ENCODE measurements at places on chromosomes 7 and 10. TPM values are rescaled to one million over a fixed set of nuclear protein-coding genes. Genes with fewer than 3 reads are reported as not detected.

DNA sequence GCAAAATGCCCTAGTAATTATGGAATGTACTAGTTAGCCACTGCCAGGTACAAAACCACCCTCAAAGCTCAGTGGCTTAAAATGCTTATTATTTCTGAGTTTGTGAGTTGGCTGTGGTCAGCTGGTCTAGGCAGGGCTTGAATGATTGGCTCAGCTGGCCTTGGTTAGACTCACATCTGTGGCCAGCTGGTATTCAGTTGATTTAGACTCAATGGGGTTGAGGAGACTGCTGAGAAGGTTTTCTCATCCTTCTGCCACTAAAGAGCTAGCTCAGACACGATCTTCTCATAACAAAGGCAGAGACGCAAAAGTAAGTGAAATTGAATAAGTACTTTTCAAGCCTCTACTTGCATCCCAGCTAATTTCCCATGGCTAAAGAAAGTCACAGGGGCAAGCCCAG is 57.1 kb upstream of the CYP2C18 start:
- H3K36me3 ChIP-seq = no peaks in the 10 kb centered on the region
- H3K27ac ChIP-seq = no peak overlapping the region
- no peak overlapping the region for H3K4me3 ChIP-seq
- DNase-seq = no peak
- no peaks in the 10 kb centered on the region for H3K4me1 ChIP-seq
- H3K27me3 ChIP-seq = peaks cover 11% of the 10 kb centered on the region

GRCh38 chr10:119135513-119135881 is 30.0 kb downstream of the SFXN4 start:
- H3K27me3 ChIP-seq = no peaks in the 10 kb centered on the region
- no peak for DNase-seq
- peaks cover 6% of the 10 kb centered on the region for H3K36me3 ChIP-seq
- peaks cover 42% of the 10 kb centered on the region for H3K4me1 ChIP-seq
- H3K4me3 ChIP-seq = peak overlapping the region; percentile 26

- no peak overlapping the region for H3K4me3 ChIP-seq
- no peaks in the 10 kb centered on the region for H3K4me1 ChIP-seq
- H3K27ac ChIP-seq = no peak overlapping the region
Observed at GRCh38 chr10:99784727-99785441, 2.4 kb downstream of the ABCC2 start.

GRCh38 chr10:91536733-91537132 is 96.1 kb downstream of the PPP1R3C start:
- peaks cover 4% of the 10 kb centered on the region for H3K36me3 ChIP-seq
- H3K4me3 ChIP-seq = no peak overlapping the region

GRCh38 chr7:34757570-34758110 is 99.6 kb downstream of the NPSR1 start:
- H3K4me3 ChIP-seq = no peak overlapping the region
- H3K27me3 ChIP-seq = peaks cover 38% of the 10 kb centered on the region
- H3K27ac ChIP-seq = no peak overlapping the region

DNA sequence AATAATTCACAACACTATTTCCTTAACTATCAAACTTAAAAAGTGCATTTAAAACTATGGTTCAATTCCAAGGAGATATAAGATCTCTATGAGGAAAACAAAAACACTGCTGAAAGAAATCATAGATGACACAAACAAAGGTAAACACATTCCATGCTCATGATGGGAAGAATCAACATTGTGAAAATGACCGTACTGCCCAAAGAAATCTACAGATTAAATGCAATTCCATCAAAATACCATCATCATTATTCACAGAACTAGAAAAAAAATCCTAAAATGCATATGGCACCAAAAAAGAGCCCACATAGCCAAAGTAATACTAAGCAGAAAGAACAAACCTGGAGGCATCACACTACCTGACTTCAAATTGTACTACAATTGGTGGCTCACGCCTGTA is 159.9 kb upstream of the EEPD1 start:
- H3K27me3 ChIP-seq = no peaks in the 10 kb centered on the region
- H3K36me3 ChIP-seq = no peaks in the 10 kb centered on the region
- no peak overlapping the region for H3K4me3 ChIP-seq
- no peak for DNase-seq

GRCh38 chr10:22713853-22714478 is 412 bp downstream of the PIP4K2A start:
- no peak for DNase-seq
- H3K27me3 ChIP-seq = no peaks in the 10 kb centered on the region
- H3K4me1 ChIP-seq = peaks cover 33% of the 10 kb centered on the region
- peak overlapping the region; percentile 37 for H3K27ac ChIP-seq
- peak overlapping the region; percentile 96 for H3K4me3 ChIP-seq

DNA sequence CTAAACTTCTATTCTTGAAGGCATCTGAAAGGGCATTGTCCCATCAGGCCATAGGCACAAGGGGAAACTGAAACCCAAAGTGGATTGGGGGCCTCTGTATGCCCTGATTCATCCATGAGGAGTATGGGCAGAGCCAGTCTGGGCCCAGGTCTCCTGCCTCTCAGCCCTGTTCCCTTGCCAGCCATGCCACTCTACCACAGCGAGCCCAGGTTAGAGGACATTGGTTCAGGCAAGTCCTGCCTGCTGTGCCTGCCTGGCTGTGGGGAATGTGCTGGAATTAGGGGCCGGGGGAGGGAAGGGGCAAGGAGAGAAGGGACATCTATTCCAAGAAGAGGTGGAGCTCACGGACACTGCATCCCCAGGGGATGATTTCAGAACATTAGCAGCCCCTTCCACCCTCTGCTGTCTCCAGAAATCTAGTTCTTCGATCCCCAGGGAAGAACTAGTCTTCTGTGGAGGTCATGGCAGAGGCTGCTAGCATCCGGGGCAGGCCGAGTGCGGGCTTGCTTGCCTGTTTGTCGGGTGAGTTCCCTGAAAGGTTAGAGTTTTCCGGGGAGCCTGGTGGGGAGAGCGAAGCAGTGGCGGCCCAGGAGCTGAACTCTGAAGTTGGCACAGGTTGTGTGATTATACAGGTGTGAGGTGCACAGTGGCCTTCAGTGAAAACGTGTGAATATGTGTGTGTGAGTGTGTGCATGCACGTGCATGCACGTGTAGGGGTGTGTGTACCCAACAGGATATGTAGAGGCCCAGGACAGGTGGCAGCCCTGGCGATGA is 37.8 kb downstream of the TBATA start:
- no peak overlapping the region for H3K27ac ChIP-seq
- peaks cover 18% of the 10 kb centered on the region for H3K27me3 ChIP-seq
- H3K4me1 ChIP-seq = peaks cover 7% of the 10 kb centered on the region
- no peak for DNase-seq
- H3K4me3 ChIP-seq = no peak overlapping the region
- peaks cover 2% of the 10 kb centered on the region for H3K36me3 ChIP-seq

DNA sequence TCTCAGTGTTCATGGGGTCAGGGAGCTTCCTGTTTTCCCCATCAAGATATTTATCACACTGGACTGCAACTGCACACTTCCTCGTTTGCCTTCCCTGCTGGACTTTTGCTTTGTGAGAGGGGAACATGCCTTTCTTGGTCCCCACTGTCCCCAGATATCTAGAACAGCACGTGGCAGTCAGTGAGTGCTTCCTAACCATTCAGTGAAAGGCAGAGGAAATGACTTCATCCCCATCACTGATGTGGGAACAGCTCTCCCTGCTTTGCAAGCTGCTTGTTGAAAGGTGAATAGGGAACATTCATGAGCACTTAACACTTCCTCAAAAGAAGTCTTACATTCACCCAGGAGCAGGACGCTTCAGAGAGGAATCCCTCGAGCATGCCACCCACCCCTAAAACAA is 135.4 kb downstream of the MYOF start:
- H3K27me3 ChIP-seq = peaks cover 11% of the 10 kb centered on the region
- H3K36me3 ChIP-seq = no peaks in the 10 kb centered on the region
- H3K27ac ChIP-seq = no peak overlapping the region
- H3K4me1 ChIP-seq = peaks cover 3% of the 10 kb centered on the region

DNA sequence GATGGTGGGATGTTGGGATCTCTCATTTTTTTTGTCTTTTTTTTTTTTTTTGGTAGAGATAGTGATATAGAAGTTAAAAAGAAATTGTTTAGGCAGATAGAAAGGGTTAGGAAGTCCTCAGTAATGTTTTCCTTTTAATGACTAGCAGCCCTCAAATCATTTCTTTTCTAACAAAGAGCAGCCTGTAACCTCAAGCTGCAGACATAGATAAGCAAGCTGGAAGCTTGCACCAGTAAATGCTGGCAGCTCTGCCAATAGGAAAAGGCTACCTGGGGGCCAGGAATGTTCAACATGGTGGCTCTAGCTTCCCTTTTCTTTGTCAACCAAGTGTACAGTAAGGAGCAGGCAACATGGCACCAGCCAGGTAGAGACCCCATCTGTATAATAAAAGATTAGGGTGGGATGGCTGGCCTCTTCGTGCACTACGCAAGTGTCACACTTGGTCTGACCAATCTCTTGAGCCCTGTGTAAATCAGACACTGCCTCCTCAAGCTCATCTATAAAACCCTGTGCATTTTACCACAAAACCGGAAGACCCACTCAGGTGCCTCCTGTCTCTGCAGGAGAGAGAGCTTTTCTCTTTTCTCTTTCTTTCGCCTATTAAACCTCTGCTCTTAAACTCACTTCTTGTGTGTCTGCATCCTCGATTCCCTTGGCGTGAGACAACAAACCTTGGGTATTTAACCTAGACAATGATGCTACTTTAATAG is 212.9 kb downstream of the SNX10 start:
- H3K36me3 ChIP-seq = peaks cover 2% of the 10 kb centered on the region
- no peak for DNase-seq
- no peak overlapping the region for H3K4me3 ChIP-seq
- no peak overlapping the region for H3K27ac ChIP-seq
- peaks cover 5% of the 10 kb centered on the region for H3K4me1 ChIP-seq

DNA sequence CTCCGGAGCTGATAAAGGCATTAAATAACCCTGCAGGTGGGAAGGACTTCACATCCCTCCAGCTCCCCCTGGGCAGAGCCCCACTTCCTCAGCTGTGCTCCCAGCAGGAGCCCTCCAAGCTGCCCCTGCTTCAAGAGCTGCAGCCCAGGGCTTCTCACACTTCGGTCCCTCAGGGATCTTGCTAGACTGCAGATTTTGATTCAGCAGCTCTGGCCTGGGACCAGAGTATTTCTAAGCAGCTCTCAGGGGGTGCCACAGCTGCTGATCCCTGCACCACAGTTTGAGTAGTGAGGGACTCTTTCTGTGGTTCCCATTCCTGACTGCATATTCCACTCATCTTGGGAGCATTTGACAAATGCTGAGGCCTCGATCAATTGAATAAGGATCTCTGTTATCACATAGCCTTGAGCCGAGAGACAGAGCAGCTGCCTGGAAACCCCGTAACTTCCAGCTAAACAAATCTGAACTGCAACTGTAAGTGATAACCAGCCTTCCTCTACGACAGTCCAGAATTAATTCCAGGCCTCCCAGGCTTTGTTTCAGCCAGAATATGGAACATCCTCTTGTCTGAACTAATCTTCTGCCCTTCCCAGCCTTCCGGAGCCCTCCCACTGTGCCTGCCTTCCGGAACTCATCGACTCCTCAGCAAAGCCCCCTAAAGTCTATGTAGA is 161.4 kb downstream of the CCDC3 start:
- DNase-seq = no peak
- H3K4me1 ChIP-seq = peaks cover 8% of the 10 kb centered on the region
- no peaks in the 10 kb centered on the region for H3K36me3 ChIP-seq
- no peak overlapping the region for H3K4me3 ChIP-seq
- no peak overlapping the region for H3K27ac ChIP-seq
- H3K27me3 ChIP-seq = peaks cover 19% of the 10 kb centered on the region

The MEST gene
- total RNA-seq = 5.1 TPM

The UFSP1 gene
- total RNA-seq = 1.6 TPM

The FZD8 gene
- total RNA-seq = 2.0 TPM

Measured in T-helper 17 cell (primary cell).